Thoracic aorta (tissue), 2 donors: ENCODE measurements at places on chromosomes 2 and 18.
A peak's percentile ranks its signal among the peaks of the same experiment; 100 is the strongest.

GRCh38 chr2:25551316-25551715, 122.1 kb downstream of the DTNB start:
- DNase-seq = no peak

DNA sequence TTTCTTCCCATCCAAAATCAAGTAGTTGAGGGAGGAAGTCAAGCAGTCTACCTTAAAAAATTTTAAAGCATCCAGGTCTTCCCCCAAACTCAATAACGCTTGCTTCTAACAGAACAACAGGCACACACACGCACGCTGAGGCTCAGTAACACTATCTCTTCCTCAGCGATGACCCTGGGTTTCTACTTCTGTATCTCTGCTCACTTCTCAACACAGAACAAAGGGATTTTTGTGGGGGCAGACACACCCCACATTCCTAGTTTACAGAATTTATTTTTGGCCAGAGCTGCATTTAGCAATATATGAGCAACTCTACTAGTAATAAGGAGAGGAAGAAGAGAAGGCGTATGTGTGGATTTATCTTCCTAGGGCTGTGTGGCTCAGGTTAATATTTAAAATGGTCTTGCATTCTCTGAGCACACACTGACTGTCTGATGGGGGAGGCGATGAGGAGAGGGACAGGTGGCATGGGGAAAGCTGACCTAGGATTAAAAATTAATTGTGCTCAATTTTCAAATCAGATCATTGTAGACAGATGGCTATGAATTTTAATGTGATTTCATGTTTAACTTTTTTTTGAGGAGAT, 71.3 kb upstream of the PPM1B start:
- no peak for DNase-seq

DNA sequence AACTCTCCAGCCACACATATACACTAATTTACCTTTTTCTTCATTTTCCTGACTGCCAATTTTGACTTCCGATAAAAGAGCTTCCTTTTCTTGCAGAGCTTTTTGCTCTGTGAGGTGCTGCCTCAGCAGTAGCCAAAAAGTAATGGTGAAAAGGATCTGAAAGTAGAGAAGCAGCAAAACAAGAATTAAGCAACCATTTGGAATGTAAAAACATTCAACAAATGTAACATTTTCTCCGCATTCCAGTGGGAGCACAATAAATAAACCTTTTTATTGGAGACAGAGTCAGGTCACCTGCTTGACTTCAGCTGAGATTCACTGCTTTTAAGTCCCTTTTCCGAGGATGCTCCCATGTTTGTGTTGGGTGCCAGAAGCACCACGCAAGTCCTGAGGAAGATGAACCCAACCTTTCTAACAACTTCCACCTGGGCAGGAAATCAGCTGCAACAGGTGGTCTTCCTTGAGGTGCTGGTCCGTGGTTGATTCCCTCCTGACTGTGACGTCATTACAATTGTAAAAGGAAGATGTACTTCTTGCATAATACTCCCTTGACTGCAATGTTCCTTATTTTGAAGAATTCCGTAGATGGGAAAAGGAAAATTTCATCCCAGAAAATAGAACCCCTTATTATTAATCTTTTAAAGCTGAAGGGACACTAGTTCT, 265.5 kb downstream of the NAPG start:
- DNase-seq = no peak

DNA sequence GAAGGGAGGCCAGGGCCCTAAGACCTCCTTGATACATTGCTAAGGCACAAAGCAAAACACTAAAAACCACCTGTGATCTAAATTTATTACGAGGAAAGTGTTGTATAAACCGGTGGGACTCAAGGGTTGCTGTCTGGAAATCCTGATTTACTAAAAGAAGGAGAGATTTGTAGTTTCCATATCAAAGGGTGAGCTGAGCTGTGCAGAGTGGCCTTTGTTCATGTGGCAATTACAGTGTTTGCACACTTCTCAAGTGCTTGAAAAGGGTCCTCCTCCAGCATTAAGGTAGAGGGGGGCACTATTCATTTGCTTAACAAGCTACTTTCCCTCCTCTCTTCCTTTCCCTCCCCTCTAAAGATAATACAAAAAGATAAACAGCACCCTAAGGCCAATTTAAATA, 30.5 kb upstream of the ITGA4 start:
- no peak for DNase-seq

- no peak for DNase-seq
Observed at GRCh38 chr2:192128655-192129054, 66.1 kb downstream of the TMEFF2 start.

- no peak for DNase-seq
Observed at GRCh38 chr18:24602201-24602600, 141.8 kb downstream of the HRH4 start.

GRCh38 chr2:74707837-74708236, 53.8 kb downstream of the SEMA4F start:
- no peak for DNase-seq

DNA sequence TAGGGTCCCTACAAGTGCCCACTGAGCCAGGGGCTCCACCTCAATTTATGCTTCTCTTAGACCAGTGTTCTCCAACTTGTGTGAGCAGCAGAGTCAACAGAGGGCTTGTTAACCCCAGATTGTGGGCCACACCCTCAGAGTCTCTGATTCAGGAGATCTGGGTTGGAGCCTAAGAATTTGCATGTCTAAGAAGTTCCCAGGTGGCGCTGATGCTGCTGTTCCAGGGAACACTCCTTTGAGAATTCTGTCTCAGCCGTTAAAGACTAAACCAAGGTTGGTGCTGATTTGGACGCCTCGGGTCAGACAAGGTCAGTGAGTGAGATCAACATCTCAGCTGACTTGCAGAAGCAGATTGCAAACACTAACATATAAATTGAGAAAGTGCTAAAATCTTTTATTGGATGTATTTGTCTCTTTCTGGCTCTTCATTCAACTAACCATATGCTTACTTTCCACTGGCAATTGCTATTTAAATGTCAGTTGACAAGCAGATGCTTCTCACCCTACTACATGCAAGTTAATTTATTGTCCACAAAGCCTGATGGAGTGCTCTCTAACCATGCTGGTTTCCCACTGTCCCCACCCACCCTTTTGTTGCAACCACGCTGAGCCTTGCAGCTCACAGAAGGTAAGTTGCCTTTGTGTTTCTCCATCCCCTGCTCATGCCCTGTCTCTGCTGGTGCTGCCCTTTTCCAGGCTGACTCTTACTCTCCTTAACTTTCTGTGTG, 31.5 kb downstream of the LYPD1 start:
- DNase-seq = no peak

DNA sequence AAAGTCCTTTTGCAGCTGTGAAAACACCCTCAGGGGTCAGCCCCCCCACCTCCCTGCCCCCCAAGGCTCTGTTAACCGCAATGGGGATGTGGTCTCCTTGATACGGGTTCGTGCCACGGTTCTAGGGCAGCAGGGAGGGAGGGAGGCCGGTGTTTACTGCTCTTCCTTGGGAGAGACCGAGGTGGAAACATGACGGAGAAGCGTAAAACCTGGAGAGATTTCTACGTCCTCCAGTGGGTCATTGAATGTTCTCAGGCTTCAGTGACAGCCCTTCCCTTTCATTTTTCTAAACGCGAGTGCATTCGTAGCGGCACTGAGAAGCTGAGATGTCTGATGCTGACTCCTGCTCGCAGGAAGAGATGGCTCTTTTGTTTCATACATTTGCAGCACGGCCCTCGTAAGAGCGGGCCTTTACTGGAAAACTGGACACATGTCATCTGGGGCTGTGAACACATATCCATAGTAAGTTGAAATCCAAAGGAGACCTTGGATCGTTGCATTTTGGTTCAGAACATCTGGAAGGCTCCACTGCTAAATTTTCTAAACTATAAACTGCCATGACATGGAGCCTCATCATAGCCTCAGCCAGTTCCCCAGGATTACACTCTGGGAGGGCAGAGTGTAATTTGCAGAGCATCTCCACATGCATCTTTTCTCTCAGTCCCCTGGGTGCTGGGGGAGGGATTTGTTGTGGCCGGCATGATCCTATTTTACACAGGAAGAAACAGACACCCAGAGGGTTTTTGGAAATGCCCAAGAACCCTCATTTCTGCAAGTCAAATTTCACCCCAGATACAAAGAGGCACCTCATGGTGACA, 40.6 kb upstream of the HDAC4 start:
- DNase-seq = no peak

DNA sequence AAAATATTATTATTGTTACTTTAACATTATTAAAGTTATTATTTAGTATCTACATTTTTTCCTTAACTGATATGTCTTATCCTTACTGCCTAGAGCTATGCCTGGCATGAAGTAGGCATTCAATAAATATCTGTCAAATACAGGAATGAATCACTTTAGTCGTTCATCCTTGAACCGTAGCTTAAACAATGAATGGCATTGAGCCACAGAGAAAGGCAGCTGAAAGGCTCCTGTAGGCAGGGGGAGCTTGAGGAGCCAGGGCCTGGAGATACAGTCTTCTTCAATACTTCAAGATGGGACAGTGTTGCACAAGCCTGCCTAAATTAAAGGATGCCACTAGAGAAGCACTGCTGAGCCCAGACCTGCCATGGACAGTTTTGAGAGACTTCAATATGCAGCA, 22.5 kb downstream of the CYRIA start:
- no peak for DNase-seq

DNA sequence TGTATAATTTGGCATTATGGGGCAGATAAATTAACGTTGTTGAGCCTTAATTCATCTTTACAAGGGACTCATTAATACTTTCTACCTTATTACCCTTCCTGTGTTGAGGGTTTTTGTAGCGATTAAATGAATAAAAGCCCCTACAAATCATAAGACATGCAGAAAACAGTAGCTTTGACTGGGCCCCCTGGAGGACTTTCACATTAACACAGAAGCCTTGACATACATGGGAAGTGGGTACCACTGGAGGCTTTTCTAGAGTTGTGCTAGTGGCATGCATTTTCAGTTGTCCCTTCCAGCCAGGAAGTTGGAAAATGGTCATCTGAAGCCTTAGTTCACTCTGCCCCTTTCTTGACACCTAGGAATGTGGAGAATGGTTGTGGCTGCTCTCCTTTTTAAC, 30.2 kb downstream of the MTA3 start:
- no peak for DNase-seq

GRCh38 chr2:185241556-185241955, 497.0 kb upstream of the FSIP2 start:
- no peak for DNase-seq

GRCh38 chr18:456361-457139, 44.0 kb downstream of the COLEC12 start:
- no peak for DNase-seq

- no peak for DNase-seq
Observed at GRCh38 chr2:170512266-170512665, 202.9 kb upstream of the SP5 start.

DNA sequence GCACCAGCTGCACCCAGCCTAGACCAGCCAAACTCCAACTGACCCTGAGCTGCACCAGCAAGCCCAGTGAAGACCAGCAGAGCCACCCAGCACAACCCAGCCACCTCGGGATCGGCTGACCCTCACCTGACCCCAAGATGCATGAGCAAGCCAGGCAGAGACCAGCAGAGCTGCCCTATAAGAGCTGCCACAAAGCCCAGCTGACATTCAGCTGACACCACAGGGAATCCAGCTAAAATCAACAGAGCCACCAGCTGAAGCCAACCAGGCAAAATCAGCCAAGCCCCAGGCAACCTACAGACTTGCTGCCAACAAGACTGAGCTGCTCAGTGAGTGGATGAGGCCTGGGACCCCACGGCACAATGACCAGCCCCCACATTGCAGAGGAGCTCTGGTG, 54.6 kb downstream of the CYP27C1 start:
- DNase-seq = no peak

DNA sequence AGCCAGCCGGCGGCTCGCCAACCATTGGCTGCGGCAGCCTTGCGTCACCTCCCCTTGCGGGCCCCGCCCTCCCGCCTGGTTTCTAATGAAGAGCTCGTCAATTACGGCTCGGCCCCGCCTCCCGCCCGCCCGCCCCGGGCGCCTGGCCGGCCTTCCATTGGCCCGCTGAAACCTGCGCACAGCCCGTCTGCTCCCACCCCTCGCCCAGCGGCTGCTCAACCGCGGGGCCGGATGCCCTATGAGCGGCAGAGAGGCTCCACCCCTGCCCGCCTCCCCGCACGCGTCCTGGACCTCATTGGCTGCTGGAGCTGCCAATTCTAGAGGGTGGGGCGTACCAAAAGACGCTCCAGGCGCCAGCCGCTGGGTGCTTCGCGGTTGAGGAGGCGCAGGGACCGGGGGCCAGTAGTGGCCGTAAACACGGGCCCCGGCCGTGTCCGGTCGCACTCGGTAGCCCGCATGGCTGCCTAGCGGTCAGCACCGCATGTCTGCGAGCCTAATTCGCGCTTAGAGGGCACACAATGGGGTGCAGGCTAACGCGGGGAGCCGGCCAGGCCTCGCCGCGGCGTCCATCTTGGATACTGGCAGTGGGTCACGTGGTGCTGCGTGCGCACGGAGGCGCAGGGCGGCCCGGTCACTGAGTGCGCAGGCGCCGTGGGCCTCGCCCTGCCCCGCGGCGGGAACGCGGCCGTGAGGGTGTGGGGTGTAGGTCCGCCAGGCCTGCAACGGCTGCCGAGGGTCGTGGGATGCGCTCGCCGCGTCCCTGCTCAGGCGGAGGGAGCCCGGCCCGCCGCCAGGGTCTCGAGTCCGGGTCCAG, 454 bp upstream of the HDAC4 start:
- peak; percentile 94 for DNase-seq

DNA sequence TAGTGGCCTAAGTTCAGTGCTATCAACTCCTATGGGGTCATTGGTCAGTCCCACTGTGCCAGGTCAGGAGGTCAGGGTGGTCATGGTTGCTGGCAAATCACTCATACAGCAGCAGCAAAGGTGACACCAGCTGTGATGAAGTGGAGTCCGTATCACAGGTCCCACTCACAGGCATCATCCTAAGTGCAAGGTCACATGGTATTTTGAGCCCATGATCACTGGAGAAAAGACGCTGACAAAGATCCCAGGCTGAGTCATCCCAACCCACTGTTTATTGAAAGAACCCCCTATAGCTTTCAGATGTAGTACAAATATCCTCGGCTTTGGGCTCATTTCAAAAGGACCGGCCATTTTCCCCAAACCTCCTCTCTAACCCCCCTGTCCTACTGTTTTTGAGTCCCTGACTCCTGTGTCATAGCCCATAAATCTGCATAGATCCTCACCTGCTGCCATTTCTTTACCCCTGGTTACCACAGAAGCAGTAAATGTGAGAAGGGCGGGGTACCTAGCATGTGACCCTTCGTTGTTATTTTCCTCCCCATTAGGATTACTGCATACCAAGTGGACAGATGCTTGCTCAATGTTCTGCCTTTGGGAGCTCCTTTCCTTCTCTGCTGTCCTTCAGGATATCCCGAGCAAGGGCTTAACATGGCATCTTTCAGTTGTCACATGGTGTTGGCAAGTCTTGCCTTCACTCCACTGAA, 107.7 kb downstream of the COL6A3 start:
- DNase-seq = no peak

- no peak for DNase-seq
Observed at GRCh38 chr2:240355962-240356361, 79.5 kb upstream of the GPC1 start.
